Breast epithelium (tissue), 4 donors: ENCODE measurements at places on chromosomes 5 and 9. TPM values are rescaled to one million over a fixed set of nuclear protein-coding genes. Genes with fewer than 3 reads are reported as not detected.

The SEMA5A gene
- 35.4 TPM for total RNA-seq

The SMAD5 gene
- total RNA-seq, result 63.7 TPM

GRCh38 chr5:72394688-72395087, 74.5 kb downstream of the PTCD2 start:
- H3K27me3 ChIP-seq, result no peaks in the 10 kb centered on the region
- no peak for DNase-seq
- H3K36me3 ChIP-seq, result no peaks in the 10 kb centered on the region
- no peak overlapping the region for H3K4me3 ChIP-seq

GRCh38 chr5:90174236-90174635, 235.3 kb downstream of the CETN3 start:
- H3K4me3 ChIP-seq, result no peak overlapping the region
- no peak for DNase-seq
- H3K4me1 ChIP-seq, result peaks cover 3% of the 10 kb centered on the region
- no peaks in the 10 kb centered on the region for H3K27me3 ChIP-seq
- H3K27ac ChIP-seq, result no peak overlapping the region
- H3K36me3 ChIP-seq, result no peaks in the 10 kb centered on the region

GRCh38 chr5:160260881-160261815, 31.8 kb downstream of the FABP6 start:
- H3K4me1 ChIP-seq, result no peaks in the 10 kb centered on the region
- no peak overlapping the region for H3K4me3 ChIP-seq
- DNase-seq, result no peak
- no peaks in the 10 kb centered on the region for H3K27me3 ChIP-seq
- H3K27ac ChIP-seq, result no peak overlapping the region
- H3K36me3 ChIP-seq, result no peaks in the 10 kb centered on the region

GRCh38 chr9:133892193-133892920, 99.8 kb downstream of the VAV2 start:
- no peaks in the 10 kb centered on the region for H3K27me3 ChIP-seq
- no peaks in the 10 kb centered on the region for H3K4me1 ChIP-seq
- no peak overlapping the region for H3K27ac ChIP-seq
- H3K4me3 ChIP-seq, result no peak overlapping the region
- H3K36me3 ChIP-seq, result no peaks in the 10 kb centered on the region

DNA sequence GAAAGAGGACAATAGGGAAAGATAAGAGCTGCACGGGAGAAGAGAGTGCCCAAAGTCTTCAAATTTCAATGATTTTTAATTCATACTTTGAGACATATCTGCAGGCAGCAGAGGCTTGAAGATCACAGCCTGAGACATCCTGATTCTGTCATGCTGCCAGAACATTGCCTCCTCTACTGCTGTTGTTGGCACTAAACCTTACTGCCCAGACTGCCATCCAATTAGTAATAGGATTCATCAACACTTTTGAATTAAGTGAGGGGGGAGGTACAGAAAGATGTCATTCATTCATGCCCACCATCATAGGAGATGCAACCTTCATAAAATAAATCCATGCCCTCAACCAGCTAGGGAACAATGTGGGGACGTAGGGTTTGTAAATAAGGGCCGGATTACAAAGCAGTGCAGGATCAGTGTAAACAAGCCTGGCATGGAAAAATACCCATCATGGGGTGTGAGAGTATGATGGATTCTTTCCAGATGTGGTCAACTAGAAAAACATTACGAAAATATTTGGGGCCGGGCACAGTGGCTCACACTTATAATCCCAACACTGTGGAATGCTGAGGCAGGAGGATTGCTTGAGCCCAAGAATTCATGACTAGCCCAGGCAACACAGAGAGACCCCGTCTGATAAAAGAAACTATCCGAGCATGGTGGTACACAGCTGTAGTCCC, 122.1 kb upstream of the DAPK1 start:
- DNase-seq, result no peak
- H3K27me3 ChIP-seq, result no peaks in the 10 kb centered on the region
- H3K27ac ChIP-seq, result no peak overlapping the region
- H3K36me3 ChIP-seq, result no peaks in the 10 kb centered on the region
